Activated CD8-positive, alpha-beta T cell treated with anti-CD3 and anti-CD28 coated beads for 36 hours (primary cell): ENCODE measurements at places on chromosomes 3 and 15. TPM values are rescaled to one million over a fixed set of nuclear protein-coding genes. Genes with fewer than 3 reads are reported as not detected.

- no peaks in the 10 kb centered on the region for H3K36me3 ChIP-seq
- H3K4me3 ChIP-seq: no peak overlapping the region
- no peak for DNase-seq
- no peaks in the 10 kb centered on the region for H3K4me1 ChIP-seq
- no peak overlapping the region for H3K27ac ChIP-seq
- H3K27me3 ChIP-seq: no peaks in the 10 kb centered on the region
Measured at GRCh38 chr3:178302966-178303930, 233.0 kb upstream of the KCNMB2 start.

Gene HRH1
- 0.34 TPM for total RNA-seq

Gene WDR93
- not detected for total RNA-seq

DNA sequence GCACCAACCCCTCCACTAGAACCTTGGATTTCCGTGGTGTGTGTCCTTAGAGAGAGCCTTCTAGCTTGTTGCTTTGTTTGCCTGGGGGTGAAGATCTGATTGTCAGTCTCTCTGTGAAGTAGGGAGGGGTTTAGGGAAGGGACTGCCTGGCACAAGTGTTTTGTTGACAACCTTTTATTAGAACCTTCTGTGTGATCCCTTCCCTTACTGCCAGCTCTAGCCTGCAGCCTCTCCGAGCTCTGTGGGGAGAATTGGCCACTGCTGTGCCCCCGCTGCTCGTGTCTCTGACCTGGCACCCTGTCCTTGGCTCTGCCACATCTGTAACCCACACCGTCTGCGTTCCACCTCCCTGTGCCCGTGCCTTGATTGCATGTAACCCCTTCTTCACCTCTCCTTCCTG is 30.9 kb upstream of the PCSK6 start:
- no peak for DNase-seq
- H3K27me3 ChIP-seq: peaks cover 3% of the 10 kb centered on the region
- H3K36me3 ChIP-seq: no peaks in the 10 kb centered on the region
- H3K27ac ChIP-seq: no peak overlapping the region

DNA sequence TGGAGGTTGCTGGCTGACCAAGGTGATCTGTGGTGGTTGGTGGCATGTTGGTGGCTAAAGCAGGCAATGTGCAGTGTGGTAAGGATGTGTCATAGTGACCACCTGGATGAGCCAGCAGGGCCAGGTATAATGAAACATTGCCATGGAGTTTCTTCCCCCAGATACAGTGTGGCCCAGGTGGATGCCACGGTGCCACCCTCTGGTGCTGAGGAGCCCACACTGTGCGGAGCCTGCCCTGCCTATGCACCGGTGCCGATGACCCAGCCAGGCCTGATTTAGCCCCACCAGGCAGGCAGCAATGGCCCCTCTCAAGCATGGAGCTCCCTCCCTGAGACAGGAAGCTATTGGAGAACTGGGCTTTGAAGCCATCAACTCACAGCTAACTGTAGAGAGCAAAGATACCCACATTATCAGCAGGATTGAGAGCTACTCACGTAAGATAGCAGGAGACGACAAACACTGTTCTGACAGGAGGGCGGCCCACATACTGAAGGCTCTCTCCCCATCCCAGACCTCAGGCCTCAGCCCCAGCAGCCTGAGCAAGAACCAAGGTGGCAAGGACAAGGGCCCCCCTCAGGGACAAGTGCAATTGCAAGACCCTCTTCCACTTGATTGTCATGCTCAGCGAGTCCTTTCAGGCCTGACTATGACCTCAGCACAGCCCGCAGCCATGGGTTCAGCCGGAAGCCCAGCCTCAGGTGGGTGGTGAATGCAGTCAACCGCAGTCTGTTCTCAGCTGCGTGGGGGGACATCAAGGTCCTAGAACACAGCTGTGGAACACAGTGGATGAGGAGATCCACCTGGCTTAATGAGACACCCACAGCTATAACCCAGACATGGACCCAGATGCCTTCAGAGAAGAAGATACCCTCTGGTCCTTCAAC is 82.8 kb upstream of the CDV3 start:
- peak overlapping the region; percentile 89 for H3K27ac ChIP-seq
- H3K27me3 ChIP-seq: no peaks in the 10 kb centered on the region
- DNase-seq: peak; percentile 93
- H3K36me3 ChIP-seq: no peaks in the 10 kb centered on the region
- peak overlapping the region; percentile 68 for H3K4me3 ChIP-seq

DNA sequence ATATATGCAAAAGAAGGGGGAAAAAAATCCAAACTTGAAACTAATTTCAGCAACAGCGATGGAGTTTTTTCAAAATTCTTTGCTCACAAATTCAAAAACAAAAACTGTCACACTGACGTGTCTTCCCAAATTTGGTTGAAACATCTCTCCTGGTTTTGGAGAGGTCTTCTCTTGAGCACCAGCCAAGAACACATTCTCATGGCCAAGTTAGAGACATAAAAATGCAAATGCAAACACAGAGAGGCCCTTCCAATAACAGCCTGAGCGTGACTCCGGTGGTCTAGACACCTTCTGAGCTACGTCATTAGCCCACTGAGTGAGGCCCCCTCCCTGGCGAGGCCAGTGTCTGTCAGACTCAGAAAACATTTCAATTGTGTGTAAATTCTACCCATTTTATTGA is 436.0 kb upstream of the PROK2 start:
- no peak for DNase-seq
- H3K4me1 ChIP-seq: no peaks in the 10 kb centered on the region
- H3K36me3 ChIP-seq: peaks cover 3% of the 10 kb centered on the region
- H3K27me3 ChIP-seq: no peaks in the 10 kb centered on the region
- H3K4me3 ChIP-seq: no peak overlapping the region
- H3K27ac ChIP-seq: no peak overlapping the region

DNA sequence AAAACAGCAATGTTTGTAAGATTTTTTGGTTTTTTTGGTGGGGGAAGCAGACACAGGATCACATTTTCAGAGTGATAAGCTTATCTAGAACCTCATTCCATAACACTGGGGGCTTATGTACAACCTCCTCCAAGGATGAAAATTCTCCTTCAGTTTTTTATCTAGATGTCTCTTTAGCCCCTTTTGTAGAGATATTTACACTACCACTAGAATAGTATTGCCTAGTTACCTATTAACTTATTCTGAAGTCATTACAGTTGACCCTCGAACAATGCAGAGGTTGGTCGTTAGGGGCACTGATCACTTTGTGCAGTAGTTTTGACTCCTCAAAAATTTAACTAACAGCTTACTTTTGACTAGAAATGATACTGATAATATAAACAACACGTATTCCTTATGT is 32.8 kb downstream of the IFT57 start:
- H3K36me3 ChIP-seq: peaks cover 43% of the 10 kb centered on the region
- H3K27ac ChIP-seq: no peak overlapping the region
- H3K4me1 ChIP-seq: no peaks in the 10 kb centered on the region

DNA sequence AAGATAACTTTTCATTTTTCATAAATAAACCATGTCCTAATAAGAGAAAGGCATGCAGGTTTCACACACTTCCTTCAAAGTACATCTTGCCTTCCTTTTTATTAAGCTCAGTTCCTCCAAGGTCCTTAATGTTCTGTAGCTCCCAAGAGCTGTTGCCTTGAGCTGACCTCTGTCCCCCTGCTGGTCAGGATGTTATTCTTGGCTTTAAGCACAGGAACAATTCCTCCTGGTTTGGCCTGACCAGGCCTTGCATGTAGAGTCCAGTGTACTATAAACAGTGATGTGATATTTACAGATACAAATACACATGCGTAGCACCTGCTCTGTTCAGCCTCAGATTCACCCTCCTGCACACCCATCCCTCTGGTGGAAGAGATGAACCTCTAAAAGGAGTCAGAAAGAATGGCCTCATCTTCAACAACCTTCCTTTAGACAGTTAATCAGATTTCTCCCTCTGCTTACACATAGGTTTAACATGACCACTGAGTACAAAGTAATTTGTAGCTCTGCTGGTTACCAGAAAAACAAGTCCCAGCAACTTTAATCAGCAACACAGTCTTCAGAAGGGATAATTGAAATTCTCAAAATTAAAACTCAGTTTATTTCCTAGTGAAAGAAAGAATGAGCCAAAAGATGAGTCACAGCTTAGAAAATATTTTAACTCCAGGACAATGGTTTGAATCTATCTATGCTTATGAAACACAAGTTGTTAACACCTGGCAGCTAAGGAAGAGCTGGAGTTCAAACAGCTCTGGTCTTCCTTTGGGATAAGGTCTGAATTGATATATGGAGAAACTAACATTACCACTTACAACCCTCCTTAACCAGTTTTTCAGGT is 46.5 kb downstream of the PTPN9 start:
- H3K4me1 ChIP-seq: peaks cover 9% of the 10 kb centered on the region
- H3K4me3 ChIP-seq: no peak overlapping the region
- no peaks in the 10 kb centered on the region for H3K36me3 ChIP-seq
- H3K27ac ChIP-seq: peak overlapping the region; percentile 25

Gene ISL2
- total RNA-seq: 0.22 TPM

Gene PLSCR2
- not detected for total RNA-seq

- H3K27me3 ChIP-seq: no peaks in the 10 kb centered on the region
- H3K4me1 ChIP-seq: peaks cover 38% of the 10 kb centered on the region
- H3K36me3 ChIP-seq: peaks cover 19% of the 10 kb centered on the region
Measured at GRCh38 chr3:4406746-4407568, 60.1 kb downstream of the SUMF1 start.

DNA sequence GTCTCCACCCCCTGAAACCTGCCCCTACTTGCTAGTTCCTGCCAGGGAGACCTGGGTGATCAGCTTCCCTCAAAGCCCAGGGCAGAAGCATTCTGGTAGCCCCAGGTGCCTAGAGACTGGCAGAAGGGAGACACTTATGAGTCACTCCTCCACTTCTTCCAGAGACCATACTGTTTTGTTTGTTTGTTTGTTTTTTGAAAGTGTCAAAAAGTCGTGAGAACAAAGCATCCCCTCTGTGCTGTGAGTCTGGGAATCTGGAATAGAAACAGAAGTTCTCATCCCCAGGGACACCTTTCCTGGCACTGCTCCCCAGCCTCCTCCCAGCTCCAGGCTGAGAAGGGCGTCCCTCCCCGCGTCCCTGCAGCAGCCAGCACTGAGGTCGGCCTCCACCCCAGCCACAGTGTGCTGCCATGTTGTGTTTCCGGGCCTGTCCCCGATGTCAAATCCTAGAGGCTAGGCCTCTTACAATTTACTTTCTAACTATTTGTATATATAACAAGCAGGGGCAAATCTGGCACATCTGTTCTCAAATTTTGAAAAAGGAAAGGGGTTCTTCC is 573.0 kb downstream of the RBMS3 start:
- H3K27ac ChIP-seq: no peak overlapping the region
- no peaks in the 10 kb centered on the region for H3K4me1 ChIP-seq
- DNase-seq: no peak
- no peaks in the 10 kb centered on the region for H3K36me3 ChIP-seq
- peaks cover 7% of the 10 kb centered on the region for H3K27me3 ChIP-seq

- H3K27me3 ChIP-seq: peaks cover 3% of the 10 kb centered on the region
- DNase-seq: peak; percentile 86
Measured at GRCh38 chr3:122258757-122259371, 66.2 kb upstream of the CSTA start.

Gene TMEM158
- not detected for total RNA-seq

Gene ATP6V1A
- total RNA-seq: 36.7 TPM

- H3K27ac ChIP-seq: no peak overlapping the region
- H3K27me3 ChIP-seq: peaks cover 17% of the 10 kb centered on the region
- H3K4me3 ChIP-seq: no peak overlapping the region
- DNase-seq: peak; percentile 56
- H3K4me1 ChIP-seq: peaks cover 28% of the 10 kb centered on the region
Measured at GRCh38 chr3:119582178-119582577, 2.9 kb downstream of the ADPRH start.

Gene GPR62
- total RNA-seq: not detected

- H3K27me3 ChIP-seq: peaks cover 2% of the 10 kb centered on the region
- H3K4me1 ChIP-seq: no peaks in the 10 kb centered on the region
- no peaks in the 10 kb centered on the region for H3K36me3 ChIP-seq
- H3K4me3 ChIP-seq: no peak overlapping the region
- DNase-seq: no peak
Measured at GRCh38 chr3:180179562-180179961, 142.8 kb upstream of the PEX5L start.

Gene TTC21A
- total RNA-seq: 0.69 TPM

DNA sequence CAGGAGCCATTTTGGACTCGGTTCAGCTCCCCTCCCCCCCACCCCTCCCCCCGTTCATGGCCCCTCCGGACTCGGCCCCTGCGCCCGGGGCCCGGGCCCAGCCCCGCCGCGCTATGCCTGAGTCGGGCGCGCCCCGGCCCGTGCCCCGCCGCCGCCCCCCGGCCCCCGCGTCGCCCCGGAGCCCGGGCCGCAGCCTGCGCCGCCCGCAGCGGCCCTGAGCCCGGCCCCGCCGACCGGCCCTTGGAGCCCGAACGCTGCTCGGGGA is 155 bp downstream of the ACVR2B start:
- H3K36me3 ChIP-seq: no peaks in the 10 kb centered on the region
- no peak overlapping the region for H3K27ac ChIP-seq
- no peaks in the 10 kb centered on the region for H3K27me3 ChIP-seq
- DNase-seq: no peak
- H3K4me1 ChIP-seq: peaks cover 8% of the 10 kb centered on the region
- peak overlapping the region; percentile 90 for H3K4me3 ChIP-seq

- H3K4me1 ChIP-seq: peaks cover 3% of the 10 kb centered on the region
- H3K27ac ChIP-seq: no peak overlapping the region
- H3K36me3 ChIP-seq: no peaks in the 10 kb centered on the region
- no peak for DNase-seq
Measured at GRCh38 chr15:41241221-41241964, 10.3 kb downstream of the CHP1 start.

GRCh38 chr3:187319699-187320302 is 28.3 kb upstream of the MASP1 start:
- H3K27me3 ChIP-seq: peaks cover 30% of the 10 kb centered on the region
- H3K4me3 ChIP-seq: no peak overlapping the region
- DNase-seq: peak; percentile 83
- no peak overlapping the region for H3K27ac ChIP-seq
- H3K36me3 ChIP-seq: no peaks in the 10 kb centered on the region
- peaks cover 6% of the 10 kb centered on the region for H3K4me1 ChIP-seq

Gene RNF111
- 30.5 TPM for total RNA-seq

DNA sequence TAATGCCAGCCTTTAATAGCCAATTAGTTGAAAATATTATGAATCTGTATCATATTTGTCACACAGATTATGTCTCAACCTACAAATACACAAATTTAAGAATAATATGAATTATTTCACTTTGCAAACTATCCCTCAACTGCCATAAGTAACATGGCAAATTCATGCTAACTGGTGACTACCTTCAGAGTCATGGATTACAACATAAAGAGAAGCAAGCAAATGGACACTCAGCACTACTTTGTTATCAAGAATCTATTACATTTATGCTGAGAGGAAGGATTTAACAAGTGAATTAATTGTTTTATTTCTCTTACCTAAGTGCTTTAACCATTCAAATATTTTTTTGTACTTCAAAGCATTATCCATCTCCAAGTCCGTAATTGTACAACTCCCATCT is 103.1 kb upstream of the BCL6 start:
- no peak overlapping the region for H3K4me3 ChIP-seq
- peaks cover 3% of the 10 kb centered on the region for H3K36me3 ChIP-seq
- H3K27ac ChIP-seq: no peak overlapping the region
- no peaks in the 10 kb centered on the region for H3K27me3 ChIP-seq
- H3K4me1 ChIP-seq: peaks cover 5% of the 10 kb centered on the region

GRCh38 chr3:108528459-108529252 is 18.3 kb upstream of the MYH15 start:
- no peak overlapping the region for H3K27ac ChIP-seq
- H3K4me3 ChIP-seq: no peak overlapping the region
- H3K36me3 ChIP-seq: no peaks in the 10 kb centered on the region
- H3K4me1 ChIP-seq: no peaks in the 10 kb centered on the region
- DNase-seq: no peak

GRCh38 chr3:36991147-36991546 is 1.8 kb downstream of the EPM2AIP1 start:
- H3K36me3 ChIP-seq: peaks cover 43% of the 10 kb centered on the region
- no peaks in the 10 kb centered on the region for H3K27me3 ChIP-seq
- peaks cover 40% of the 10 kb centered on the region for H3K4me1 ChIP-seq

Gene RAF1
- total RNA-seq: 71.1 TPM
